Cardiac muscle cell (in vitro differentiated cells and primary cell): ENCODE measurements at places on chromosomes 4 and X. TPM values are rescaled to one million over a fixed set of nuclear protein-coding genes. Genes with fewer than 3 reads are reported as not detected.

DNA sequence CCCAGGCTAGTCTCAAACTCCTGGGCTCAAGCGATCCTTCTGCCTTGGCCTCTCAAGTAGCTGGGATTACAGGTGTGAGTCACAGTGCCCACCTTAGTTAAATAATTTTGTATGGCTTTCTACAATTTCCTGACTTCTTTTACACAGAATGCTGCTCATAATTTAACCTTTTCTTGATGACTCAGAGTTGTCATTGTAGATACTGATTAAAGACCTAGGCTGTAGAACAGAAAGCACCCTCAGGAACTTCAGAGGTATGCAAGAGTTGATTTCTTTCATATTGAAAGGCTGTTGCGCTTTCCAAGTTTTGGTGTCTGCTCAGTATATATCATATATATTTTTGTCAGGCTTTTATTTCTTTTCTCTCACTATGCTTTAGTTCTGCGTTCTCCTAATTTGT, 21.1 kb upstream of the GPR34 start:
- no peak overlapping the region for H3K27ac ChIP-seq
- H3K4me1 ChIP-seq, result no peaks in the 10 kb centered on the region
- no peaks in the 10 kb centered on the region for H3K27me3 ChIP-seq
- H3K36me3 ChIP-seq, result peaks cover 17% of the 10 kb centered on the region
- no peak overlapping the region for H3K4me3 ChIP-seq

DNA sequence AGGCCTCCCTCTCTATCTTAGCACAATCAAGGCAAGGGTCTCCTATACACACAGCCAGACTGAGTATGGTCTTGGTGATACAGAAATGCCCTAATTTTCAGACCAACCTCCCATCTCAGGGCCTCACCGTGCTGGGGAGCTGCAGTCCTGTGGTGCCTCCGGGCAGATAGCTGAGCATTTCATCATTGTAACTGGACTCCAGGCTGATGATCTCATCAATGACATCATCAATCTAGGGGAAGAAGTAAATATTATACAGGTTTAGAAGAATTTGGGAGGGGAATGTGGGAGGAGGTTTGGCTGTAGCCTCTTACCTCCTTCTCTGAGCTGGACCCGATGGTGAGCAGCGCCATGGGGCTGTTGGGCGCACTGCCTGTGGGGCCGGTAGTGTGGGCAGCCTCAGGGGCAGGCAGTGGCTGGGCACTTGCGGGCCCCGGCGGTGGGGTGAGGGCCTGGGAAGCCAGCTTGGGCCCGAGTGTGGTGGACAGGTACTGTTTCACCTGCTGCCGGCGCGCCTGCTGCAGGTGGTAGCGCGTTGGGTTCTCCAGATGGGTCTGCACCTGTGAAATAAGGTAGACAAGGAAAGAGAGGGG, 5.2 kb downstream of the TFE3 start:
- no peak overlapping the region for H3K27ac ChIP-seq
- no peak for DNase-seq
- peaks cover 34% of the 10 kb centered on the region for H3K36me3 ChIP-seq
- H3K4me3 ChIP-seq, result no peak overlapping the region
- H3K4me1 ChIP-seq, result peaks cover 21% of the 10 kb centered on the region

DNA sequence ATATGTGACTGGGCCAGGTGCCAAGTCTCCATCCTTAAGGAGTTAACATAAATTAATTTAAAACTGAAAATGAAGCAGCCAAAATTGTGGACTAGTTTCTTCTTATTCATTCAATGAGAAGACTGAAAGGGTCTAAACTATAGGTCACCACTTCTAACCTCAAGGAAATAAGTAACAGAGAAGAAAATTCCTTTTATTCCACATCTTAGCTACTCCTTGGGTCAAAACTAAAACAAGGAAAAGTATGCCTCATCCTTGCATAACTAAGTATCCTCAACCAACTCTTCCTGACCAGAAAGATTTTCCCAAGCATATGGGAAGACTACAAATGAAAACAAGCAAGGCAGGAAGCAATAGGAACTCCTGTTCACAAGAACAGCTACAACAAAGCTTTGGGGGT, 71.2 kb downstream of the ZNF827 start:
- H3K27ac ChIP-seq, result no peak overlapping the region
- DNase-seq, result no peak
- H3K27me3 ChIP-seq, result no peaks in the 10 kb centered on the region
- no peak overlapping the region for H3K4me3 ChIP-seq

DNA sequence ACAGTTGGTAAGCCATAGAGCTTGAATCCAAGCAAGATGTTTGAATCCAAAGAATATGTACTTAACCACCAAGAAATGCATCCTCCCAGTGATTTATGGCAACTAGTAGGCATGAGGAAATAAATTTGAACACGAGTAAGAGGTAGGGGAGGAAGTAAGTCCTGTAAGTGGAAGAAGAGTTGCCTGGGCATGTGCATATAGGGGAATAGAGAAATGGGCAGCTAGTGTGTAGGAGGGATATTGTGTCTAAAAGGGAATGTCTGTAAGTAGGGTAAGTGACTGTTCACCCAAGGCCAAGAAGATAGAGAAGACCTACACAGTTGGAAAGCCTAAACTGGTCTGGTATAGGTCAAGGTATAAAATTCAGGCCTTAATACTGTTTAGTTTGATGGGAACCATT, 4.6 kb downstream of the SH3BGRL start:
- no peaks in the 10 kb centered on the region for H3K4me1 ChIP-seq
- H3K27me3 ChIP-seq, result no peaks in the 10 kb centered on the region
- no peak overlapping the region for H3K4me3 ChIP-seq
- H3K36me3 ChIP-seq, result no peaks in the 10 kb centered on the region
- no peak overlapping the region for H3K27ac ChIP-seq

Gene SRPX2
- total RNA-seq, result 0.03 and 0.04 TPM in 2 replicates

DNA sequence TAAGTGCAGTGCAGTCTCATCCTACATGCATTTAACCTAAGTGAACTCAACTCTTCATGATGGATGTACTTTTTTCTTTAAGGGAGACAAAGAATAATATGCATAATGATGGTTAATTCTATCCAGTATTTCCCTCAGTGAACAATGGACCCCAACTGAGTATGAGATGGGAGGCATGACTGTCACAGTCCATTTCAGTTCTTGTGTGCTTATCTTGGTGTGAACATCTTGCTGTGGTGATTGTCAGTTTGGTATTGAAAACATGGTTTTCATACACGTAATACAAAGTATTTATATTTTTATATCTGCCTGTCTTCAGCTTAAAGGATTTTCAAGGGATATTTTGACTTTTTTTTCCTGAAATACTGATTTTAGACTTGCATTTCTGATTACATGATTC, 72.0 kb upstream of the NDUFC1 start:
- no peak for DNase-seq
- no peak overlapping the region for H3K4me3 ChIP-seq
- H3K27me3 ChIP-seq, result no peaks in the 10 kb centered on the region
- H3K27ac ChIP-seq, result no peak overlapping the region

Gene CD99
- 361 and 474 TPM in 2 replicates for total RNA-seq

DNA sequence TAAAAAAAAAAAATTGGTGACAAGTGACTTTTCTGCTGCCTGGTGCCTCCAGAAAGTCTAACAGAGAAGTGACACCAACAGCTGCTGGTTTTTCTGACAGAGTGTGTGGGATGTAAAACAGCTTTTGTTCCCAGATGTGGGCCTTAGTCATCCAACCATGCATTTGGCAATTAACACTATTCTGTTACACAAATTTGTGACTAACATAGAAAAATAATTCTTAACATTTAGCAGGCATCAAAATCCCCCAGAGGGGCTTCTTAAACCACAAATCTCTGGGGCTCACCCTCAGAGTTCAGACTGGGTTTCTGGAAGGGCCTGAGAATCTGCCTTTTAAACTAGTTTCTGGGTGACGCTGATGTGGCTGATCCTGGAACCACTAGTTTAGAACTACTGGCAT, 100.5 kb upstream of the PCDH7 start:
- H3K27ac ChIP-seq, result no peak overlapping the region
- H3K36me3 ChIP-seq, result no peaks in the 10 kb centered on the region
- peaks cover 5% of the 10 kb centered on the region for H3K4me1 ChIP-seq

Gene SULT1B1
- not detected in 2 replicates for total RNA-seq

DNA sequence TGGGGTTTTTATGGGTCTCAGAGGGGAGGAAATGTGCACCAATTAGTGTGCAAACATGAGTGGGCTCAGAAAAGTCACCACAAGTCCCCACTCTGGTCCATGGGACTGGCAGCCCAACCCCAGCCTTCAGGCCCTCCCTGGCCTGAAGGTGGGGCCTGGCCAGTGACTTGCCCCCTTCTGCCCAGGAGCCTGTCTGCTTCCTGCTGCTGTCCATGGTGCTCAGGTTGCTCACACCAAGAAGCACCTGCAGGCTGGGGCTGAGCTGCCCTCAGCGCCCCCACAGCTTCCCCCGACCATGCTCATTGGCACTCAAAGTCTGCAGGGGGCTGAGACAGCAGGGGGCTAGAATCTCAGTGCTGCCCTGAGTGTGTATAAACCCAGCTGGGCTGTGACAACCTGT, 30.6 kb upstream of the GC start:
- H3K27ac ChIP-seq, result no peak overlapping the region
- no peaks in the 10 kb centered on the region for H3K27me3 ChIP-seq
- H3K4me3 ChIP-seq, result no peak overlapping the region

Gene WAS
- total RNA-seq, result 1.9 TPM in 2 replicates

- no peaks in the 10 kb centered on the region for H3K36me3 ChIP-seq
- peaks cover 51% of the 10 kb centered on the region for H3K27me3 ChIP-seq
- no peaks in the 10 kb centered on the region for H3K4me1 ChIP-seq
- H3K4me3 ChIP-seq, result peak overlapping the region; percentile 59
- peak; percentile 54 for DNase-seq
- H3K27ac ChIP-seq, result peak overlapping the region; percentile 37
Measured at GRCh38 chr4:142845293-142846107, 601 bp downstream of the INPP4B start.

DNA sequence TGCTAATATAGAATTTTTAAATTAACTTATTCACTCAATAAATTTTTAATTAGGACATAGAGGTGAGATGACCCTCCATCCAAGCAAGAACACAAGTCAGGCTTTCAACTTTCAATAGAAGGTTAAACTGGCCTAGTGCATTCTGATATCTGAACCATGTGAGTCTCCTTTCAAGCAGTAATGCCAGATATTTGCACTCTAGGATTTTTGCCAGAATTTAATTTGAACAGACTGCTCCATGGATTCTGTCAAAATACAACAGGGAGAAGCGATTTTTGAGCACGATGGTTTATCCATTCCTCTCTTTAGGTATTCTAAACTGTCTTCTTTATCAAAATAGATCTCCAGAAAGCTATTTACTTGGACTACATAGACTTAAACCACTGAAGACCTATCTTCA, 72.0 kb upstream of the DCLK2 start:
- no peak overlapping the region for H3K4me3 ChIP-seq
- no peak overlapping the region for H3K27ac ChIP-seq
- DNase-seq, result peak; percentile 36

Gene DCLK2
- total RNA-seq, result 4.8 and 5.7 TPM in 2 replicates

- no peaks in the 10 kb centered on the region for H3K36me3 ChIP-seq
- H3K27ac ChIP-seq, result no peak overlapping the region
- H3K27me3 ChIP-seq, result no peaks in the 10 kb centered on the region
- peak; percentile 11 for DNase-seq
- peaks cover 10% of the 10 kb centered on the region for H3K4me1 ChIP-seq
Measured at GRCh38 chr4:184097241-184097605, 120.5 kb downstream of the ENPP6 start.

Gene KLF3
- total RNA-seq, result 12.1 and 14.9 TPM in 2 replicates

Gene IL3RA
- total RNA-seq, result 0.11 TPM in 1 of 2 replicates, not detected in the other

DNA sequence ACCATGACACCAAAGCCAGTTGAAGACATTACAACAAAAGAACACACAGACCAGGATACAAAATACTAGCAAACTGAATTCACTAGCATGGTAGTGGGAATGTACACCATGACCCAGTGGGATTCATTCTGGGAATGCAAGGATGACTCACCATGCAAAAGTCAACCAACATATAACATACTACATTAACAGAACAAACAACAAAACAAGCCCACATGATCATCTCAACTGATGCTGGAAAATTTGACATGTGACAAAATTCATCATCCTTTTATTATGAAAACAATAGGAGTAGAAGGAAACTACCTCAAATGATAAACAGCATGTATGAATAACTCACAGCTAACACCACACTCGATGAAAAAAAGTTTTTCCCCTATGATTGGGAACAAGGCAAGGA, 190.2 kb downstream of the DCLK2 start:
- H3K27ac ChIP-seq, result no peak overlapping the region
- no peaks in the 10 kb centered on the region for H3K4me1 ChIP-seq
- no peaks in the 10 kb centered on the region for H3K27me3 ChIP-seq
- H3K36me3 ChIP-seq, result no peaks in the 10 kb centered on the region
- no peak for DNase-seq

DNA sequence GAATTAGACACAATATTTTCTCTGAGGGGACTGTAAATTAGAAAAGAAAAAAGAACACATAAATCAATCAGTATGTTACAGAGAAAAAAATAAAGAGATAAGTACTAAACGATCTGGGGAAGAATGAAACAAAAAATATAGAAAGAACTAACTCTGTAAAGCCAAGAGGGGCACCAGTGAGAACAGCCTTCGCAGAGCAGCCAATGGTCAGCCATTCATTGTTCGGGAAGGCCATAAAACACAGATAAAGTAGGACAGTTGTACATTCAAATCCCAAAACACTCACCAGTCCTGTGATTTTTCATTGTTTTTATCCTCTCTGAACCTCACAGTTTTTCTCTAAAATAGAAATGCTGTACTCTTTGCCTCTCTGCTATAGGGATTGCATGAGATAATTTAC, 127.9 kb downstream of the NEK1 start:
- H3K27ac ChIP-seq, result no peak overlapping the region
- peaks cover 3% of the 10 kb centered on the region for H3K4me1 ChIP-seq
- peak; percentile 7 for DNase-seq
- H3K27me3 ChIP-seq, result no peaks in the 10 kb centered on the region

Gene SPANXA1
- total RNA-seq, result not detected in 2 replicates

GRCh38 chrX:53286171-53286570, 4.8 kb upstream of the IQSEC2 start:
- H3K4me3 ChIP-seq, result no peak overlapping the region
- no peaks in the 10 kb centered on the region for H3K36me3 ChIP-seq
- H3K4me1 ChIP-seq, result peaks cover 7% of the 10 kb centered on the region
- no peak for DNase-seq
- H3K27me3 ChIP-seq, result no peaks in the 10 kb centered on the region
- H3K27ac ChIP-seq, result no peak overlapping the region

Gene RS1
- not detected in 2 replicates for total RNA-seq

DNA sequence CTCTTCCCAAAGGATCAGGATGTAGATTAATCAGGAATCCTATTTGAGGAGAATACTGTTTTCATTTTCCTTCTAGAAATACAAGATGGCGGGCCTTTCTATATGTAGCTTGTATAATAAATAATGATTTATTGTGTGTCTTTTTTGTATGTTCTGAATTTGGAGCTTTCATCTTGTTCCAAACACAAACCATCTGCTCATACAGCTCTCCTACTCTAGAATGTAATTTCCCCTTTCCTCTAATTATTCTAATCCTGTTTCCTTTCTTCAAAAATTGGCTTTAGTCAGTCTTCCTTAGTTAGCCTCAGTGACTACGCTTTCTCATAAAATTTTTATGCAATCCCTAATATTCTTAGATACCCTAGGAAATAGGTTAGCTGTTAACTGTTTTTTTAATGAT, 422.2 kb downstream of the INPP4B start:
- H3K4me1 ChIP-seq, result peaks cover 5% of the 10 kb centered on the region
- no peak for DNase-seq
- no peaks in the 10 kb centered on the region for H3K27me3 ChIP-seq
- no peak overlapping the region for H3K27ac ChIP-seq
- no peaks in the 10 kb centered on the region for H3K36me3 ChIP-seq

GRCh38 chr4:178142724-178143123, 700.5 kb upstream of the AGA start:
- no peaks in the 10 kb centered on the region for H3K27me3 ChIP-seq
- H3K4me1 ChIP-seq, result no peaks in the 10 kb centered on the region
- H3K36me3 ChIP-seq, result no peaks in the 10 kb centered on the region
- DNase-seq, result no peak
